ENCODE measurements at places on chromosomes 7 and 10.

- DNase-seq: peak; percentile 28
These were observed 10.2 kb downstream of the EN2 start for GRCh38 chr7:155467846-155468784.

DNA sequence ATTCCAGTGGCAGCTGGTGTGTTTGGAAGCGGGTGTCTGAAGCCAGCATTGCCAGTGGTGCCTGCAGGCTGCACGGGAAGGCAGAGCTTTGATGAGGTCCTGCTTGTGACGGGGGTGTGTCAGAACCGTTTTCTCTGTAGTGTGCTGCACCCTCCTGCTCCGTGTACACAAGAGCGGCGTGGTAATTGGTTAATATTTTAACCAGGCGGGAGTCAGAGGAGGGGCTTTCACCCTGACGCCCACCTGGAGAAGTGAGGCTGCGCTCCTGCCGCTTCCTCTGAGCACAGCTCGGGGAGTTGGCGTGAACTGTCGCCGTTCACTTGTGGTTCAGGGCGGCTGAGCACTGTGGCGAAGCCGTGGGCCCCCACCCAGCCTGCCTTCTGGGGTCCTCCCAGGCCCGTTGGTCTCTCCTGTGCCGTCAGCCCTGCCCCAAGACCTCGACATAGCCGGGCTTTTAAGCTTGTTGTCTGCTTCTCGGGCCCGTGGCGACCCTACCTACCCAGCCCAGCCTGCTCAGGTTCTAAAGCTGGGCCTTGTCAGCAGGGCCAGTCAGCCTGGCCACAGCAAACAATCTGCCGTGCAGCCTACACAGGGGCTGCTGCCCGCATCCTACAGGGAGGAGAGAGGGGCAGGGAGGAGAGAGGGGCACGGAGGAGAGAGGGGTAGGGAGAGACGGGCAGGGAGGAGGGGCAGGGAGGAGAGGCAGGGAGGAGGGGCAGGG, 11.6 kb downstream of the NKX6-2 start:
- no peak for DNase-seq

- DNase-seq: no peak
These were observed 262.7 kb downstream of the CTNNA3 start for GRCh38 chr10:67433276-67433675.

GRCh38 chr7:157445956-157446295, 109.1 kb downstream of the DNAJB6 start:
- peak; percentile 5 for DNase-seq

DNA sequence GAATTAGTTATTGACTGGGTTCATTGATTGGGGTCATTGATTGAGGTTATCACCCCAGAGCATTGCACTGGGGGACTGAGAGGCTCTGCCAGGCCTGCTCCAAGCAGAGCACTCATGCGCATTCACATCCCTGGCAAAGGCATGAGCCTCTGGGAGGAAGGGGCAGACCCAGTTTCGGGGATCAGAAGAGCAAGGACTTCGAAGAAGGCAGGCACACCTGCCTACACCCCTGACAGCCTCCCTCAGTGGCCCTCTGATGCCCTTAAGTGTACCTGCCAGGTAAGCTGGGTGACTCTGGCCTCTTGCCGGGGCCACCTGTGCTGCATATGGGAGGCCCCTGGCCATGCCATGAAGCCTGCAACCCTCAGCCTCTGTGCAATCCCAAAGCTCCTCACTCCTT, 181.1 kb downstream of the PTPN20 start:
- no peak for DNase-seq

DNA sequence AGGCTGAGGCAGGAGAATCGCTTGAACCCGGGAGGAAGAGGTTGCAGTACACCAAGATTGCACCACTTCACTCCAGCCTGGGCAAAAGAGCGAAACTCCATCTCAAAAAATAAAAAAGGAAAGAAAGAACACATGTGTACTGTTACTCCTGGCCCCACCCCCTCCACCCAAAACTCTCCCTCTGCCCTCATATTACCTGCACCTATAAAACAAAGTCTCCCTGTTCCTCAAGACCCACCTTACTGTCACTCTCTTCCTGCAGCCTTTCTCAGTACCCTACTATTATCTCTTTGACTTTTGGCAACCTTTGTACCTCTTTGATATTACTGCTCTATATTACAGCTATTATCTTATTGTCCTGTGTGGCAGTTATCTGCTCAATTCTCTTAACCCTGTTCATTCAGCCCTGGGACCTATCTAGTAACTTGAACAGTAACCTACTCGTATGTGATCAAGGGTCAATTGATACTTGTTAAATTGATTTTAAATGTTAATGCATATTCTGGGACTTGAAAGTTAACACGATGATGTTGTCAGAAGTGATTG, 68.5 kb upstream of the CAPZA2 start:
- no peak for DNase-seq

DNA sequence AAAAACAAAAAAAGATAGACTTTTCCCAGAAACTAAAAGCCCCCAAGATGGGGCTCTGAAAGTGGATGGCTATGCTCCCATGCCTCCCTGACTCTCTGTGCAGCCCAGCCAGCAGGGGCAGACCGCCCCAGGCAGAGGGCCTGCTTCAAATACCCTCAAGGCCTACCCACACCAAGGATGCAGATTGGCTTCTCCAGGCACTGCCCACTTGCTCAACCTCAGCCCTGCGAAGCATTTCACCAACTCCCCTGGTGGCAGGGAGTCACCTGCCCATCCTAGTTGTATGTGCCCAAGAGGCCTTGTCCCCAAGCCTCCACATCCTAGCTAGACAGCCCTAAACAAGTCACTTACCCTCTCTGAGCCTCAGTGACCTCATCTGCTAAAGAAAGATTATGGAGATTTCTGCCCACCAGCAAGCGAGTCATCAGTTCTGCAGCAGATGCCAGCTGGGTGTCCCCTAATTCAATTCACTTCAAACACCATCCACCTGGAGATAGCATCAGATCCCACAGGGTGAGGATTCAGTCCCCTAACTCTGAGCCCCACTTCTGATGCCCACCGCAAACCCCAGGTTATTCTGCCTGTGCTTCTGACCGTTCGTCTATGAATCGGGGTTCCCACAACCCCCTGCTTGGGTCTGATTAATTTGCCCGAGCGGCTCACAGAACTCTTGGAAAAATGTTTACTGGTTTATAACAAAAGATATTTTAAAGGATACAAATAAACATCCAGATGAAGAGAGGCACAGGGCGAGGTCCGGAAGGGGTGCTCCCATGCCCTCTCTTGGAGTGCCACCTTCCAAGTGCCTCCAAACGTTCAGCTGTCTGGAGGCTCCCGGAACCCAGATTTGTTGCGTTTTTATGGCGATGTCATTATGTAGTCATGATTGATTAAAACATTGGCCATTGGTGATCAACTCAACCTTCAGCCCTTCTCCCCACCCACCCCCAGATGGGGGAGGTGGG, 18.6 kb upstream of the ZMIZ1 start:
- peak; percentile 8 for DNase-seq

DNA sequence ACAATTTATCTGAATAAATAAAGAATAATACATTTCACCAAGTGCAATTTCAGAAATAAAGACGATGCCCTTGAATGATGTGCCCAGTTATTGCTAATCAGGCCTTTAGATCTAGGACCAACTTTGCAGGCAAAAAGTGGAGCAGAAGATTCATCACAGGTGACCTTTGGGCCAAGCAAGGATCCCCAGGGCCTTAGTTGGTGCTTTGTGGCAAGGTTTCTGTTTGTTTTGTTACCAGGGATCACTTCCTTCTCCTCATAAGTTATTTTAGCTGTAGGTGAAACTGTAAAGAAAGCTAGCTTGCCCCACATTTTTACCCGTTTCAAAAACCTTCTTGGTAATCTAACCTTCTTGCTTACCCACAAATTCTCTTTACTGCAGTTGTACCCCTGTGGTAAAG, 323.2 kb downstream of the NEBL start:
- no peak for DNase-seq

DNA sequence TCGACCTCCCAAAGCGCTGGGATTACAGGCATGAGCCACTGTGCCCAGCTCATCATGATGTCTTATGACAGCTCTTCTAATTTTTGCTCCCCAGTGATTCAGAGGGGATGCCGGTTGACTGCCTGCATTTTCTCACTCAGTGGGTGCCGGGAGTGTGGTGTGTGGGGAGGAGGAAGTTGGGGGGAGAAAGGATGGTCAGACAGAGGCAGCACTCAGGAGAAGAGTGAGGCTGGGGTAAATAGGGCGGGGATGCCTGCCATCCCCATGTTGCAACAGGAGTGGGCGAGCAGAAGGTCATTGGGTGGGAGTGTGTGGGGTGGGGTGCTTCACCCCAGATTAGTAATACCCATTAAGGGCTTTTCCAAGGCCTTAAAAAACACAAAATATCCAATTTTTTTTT, 3.5 kb upstream of the CCL24 start:
- DNase-seq: no peak

GRCh38 chr7:22909917-22910316, 87.3 kb upstream of the TOMM7 start:
- DNase-seq: no peak

GRCh38 chr10:77284797-77285196, 352.8 kb downstream of the KCNMA1 start:
- no peak for DNase-seq

- no peak for DNase-seq
These were observed 49.5 kb downstream of the GNAI1 start for GRCh38 chr7:80183900-80184685.

DNA sequence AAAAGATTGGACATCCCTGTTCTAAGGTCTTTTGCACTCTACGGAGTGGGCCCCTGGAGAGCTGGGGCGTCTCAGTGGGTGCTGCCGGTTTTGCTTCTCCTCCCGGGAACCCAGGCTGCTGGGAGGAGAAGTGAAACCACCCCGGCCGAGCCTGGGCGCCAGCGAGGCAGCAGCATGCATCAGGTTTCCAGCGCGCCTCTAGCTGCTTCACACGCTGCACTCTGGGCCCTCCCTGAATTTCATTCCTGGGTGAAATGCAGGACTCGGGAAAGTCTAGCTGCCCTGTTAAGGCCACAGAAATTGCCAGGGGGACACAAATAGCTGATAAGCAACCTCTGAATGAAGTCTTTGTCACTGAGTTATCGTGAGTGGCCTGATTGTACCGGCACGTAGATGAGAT, 127.4 kb downstream of the TRRAP start:
- DNase-seq: no peak

DNA sequence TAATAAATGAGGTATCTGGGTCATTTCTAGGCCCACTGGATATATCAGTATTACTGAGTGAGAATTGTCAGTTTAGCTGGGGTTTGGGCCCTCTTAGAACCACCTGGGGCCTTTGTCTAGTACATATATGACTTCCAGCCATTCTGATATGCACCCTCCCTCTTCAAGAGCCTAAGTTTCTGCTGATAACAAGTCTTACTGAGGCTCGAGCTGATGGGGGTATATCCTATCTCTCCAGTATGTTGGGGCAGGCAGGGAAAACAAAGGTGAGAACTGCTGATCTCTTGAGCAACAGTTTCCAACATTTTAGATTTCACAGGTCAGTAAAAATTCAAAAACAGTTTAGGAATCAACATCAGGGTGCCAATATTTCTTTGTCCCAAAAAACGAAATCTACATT, 10.8 kb upstream of the ZNRF2 start:
- DNase-seq: no peak

Data from femur (tissue), 1 donor.